ENCODE measurements at places on chromosomes 3 and 15. TPM values are rescaled to one million over a fixed set of nuclear protein-coding genes. Genes with fewer than 3 reads are reported as not detected.

Gene IQCH
- total RNA-seq, result 0.77 TPM

- H3K27me3 ChIP-seq, result no peaks in the 10 kb centered on the region
- no peak overlapping the region for H3K27ac ChIP-seq
- no peaks in the 10 kb centered on the region for H3K36me3 ChIP-seq
Measured at GRCh38 chr3:25493786-25494185, 65.7 kb downstream of the RARB start.

Gene TGM5
- total RNA-seq, result not detected

DNA sequence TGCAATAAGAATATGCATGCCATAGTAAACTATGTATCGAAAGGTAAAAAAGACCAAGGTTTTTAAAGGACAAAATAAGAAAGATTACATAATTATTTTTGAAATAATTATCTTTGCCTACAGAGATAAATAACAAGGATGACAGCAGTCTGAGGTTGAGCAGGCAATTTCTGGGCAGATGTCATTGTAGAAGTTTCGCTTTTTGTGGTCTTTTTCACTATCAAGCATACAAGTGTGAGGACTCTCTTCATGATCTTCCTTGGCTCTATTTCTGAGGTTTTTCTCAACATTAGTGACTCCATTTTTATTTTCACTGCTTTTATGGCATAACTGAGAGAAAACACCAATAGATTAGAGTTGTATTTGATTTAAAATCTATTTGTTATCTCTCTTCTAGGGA, 1337.9 kb upstream of the EPHA6 start:
- H3K4me3 ChIP-seq, result no peak overlapping the region
- H3K4me1 ChIP-seq, result no peaks in the 10 kb centered on the region
- H3K27ac ChIP-seq, result no peak overlapping the region

DNA sequence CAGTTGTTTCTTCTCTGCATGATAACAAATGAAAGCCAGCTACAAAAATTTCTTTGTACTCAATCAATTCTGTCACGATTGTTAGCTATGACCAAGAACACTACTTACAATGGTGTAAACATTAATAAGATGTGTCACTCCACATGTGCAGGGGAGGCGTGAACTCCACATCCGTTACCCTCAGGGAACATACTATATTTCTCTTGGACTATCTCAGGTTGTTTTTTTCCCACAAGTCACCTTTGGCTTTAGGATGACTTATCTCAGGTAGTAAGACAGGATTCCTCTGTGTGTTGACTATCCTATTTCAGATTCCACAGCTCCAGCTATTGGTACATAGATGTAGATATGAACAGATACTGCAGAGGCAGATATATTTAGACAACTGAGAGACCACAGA, 423.3 kb upstream of the GRM7 start:
- no peaks in the 10 kb centered on the region for H3K4me1 ChIP-seq
- H3K27me3 ChIP-seq, result no peaks in the 10 kb centered on the region
- H3K4me3 ChIP-seq, result no peak overlapping the region
- no peak for DNase-seq

DNA sequence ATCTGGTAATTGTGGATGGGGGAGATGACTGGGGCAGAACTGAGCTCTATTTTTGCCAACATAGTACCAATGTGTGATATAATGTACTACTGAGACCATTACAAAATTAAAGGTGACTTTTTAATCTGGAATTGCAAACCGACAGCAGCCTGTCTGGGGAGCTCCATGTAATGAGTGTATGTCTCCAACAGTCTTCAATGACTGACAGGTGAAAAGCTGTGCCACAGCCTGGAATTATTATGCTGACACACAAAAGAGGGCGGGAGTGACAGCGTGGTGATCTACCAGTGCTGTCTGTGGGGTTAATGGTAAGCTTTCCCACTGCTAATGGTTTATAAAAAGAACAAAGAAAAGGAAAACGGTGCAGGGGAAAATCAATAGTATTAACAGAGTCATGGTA, 143.4 kb downstream of the CLSTN2 start:
- no peaks in the 10 kb centered on the region for H3K4me1 ChIP-seq
- H3K27me3 ChIP-seq, result no peaks in the 10 kb centered on the region
- no peak overlapping the region for H3K4me3 ChIP-seq
- DNase-seq, result no peak

GRCh38 chr3:189652042-189652441, 20.9 kb downstream of the TP63 start:
- DNase-seq, result no peak
- H3K4me3 ChIP-seq, result no peak overlapping the region
- H3K4me1 ChIP-seq, result no peaks in the 10 kb centered on the region
- H3K27ac ChIP-seq, result no peak overlapping the region

Gene PRICKLE2
- not detected for total RNA-seq

- no peak overlapping the region for H3K4me3 ChIP-seq
- peaks cover 4% of the 10 kb centered on the region for H3K4me1 ChIP-seq
- H3K27me3 ChIP-seq, result peaks cover 5% of the 10 kb centered on the region
- H3K36me3 ChIP-seq, result no peaks in the 10 kb centered on the region
Measured at GRCh38 chr3:58566398-58567250, 10.6 kb downstream of the FAM107A start.

Gene RAB11A
- total RNA-seq, result 168 TPM

GRCh38 chr3:99962703-99963102, 145.0 kb downstream of the CMSS1 start:
- no peaks in the 10 kb centered on the region for H3K36me3 ChIP-seq
- H3K4me1 ChIP-seq, result peaks cover 2% of the 10 kb centered on the region
- no peak overlapping the region for H3K4me3 ChIP-seq
- no peak overlapping the region for H3K27ac ChIP-seq
- DNase-seq, result no peak

DNA sequence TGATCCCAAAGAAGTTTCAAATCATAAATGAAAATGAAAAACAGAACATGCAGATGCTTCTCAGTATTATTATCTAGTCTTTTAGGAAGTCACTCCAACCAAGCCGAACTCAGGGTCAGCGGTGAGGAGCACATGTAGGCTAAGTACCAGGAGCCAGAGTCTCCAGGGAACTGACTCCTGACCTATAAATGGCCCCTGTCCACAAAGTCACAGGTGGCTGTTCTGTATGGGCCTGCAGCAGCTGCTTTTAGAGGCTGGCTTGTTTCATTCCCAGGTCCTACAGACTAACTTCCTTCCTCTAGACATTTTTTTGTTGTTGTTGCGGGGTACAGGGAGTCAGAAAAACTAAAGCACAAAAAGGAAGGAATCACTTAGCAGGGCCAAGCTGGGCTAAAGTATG, 54.6 kb downstream of the DAPK2 start:
- no peak for DNase-seq
- no peak overlapping the region for H3K4me3 ChIP-seq
- H3K4me1 ChIP-seq, result peaks cover 12% of the 10 kb centered on the region
- no peaks in the 10 kb centered on the region for H3K36me3 ChIP-seq

DNA sequence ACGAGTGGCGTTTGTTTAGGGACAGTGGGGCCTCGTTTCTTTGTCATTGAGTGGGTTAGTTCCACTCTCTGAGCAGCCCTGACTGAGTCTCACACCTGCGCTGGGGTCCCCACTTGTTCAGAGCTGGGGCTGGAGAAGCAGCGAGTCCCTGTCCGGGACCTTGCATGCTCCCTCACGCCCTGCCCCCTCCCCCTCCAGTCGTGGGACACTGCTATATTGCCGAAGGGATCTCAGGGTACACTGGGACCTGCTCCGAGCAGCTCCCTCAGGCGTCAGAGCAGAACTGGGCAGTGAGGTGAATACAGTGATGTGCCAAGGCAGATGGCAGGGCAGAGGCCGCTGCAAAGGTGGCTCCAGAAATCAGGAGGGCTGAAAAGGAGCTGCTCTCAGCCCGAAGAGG, 59.9 kb upstream of the KLF13 start:
- H3K4me3 ChIP-seq, result peak overlapping the region; percentile 60
- H3K36me3 ChIP-seq, result peaks cover 11% of the 10 kb centered on the region
- DNase-seq, result no peak
- H3K4me1 ChIP-seq, result peaks cover 97% of the 10 kb centered on the region

GRCh38 chr15:57091636-57092035, 173.2 kb downstream of the TCF12 start:
- DNase-seq, result no peak
- peaks cover 13% of the 10 kb centered on the region for H3K4me1 ChIP-seq
- H3K27ac ChIP-seq, result no peak overlapping the region
- H3K36me3 ChIP-seq, result peaks cover 21% of the 10 kb centered on the region
- H3K27me3 ChIP-seq, result no peaks in the 10 kb centered on the region

- H3K36me3 ChIP-seq, result no peaks in the 10 kb centered on the region
- no peak overlapping the region for H3K27ac ChIP-seq
- H3K4me1 ChIP-seq, result no peaks in the 10 kb centered on the region
Measured at GRCh38 chr3:160141485-160142185, 83.6 kb upstream of the C3orf80 start.

Gene ADGRG7
- total RNA-seq, result not detected

GRCh38 chr15:72057548-72058091, 60.3 kb downstream of the MYO9A start:
- no peaks in the 10 kb centered on the region for H3K27me3 ChIP-seq
- no peak overlapping the region for H3K4me3 ChIP-seq
- H3K4me1 ChIP-seq, result peaks cover 9% of the 10 kb centered on the region
- H3K36me3 ChIP-seq, result no peaks in the 10 kb centered on the region
- no peak overlapping the region for H3K27ac ChIP-seq
- no peak for DNase-seq

Gene CLDN18
- total RNA-seq, result not detected

GRCh38 chr15:23415321-23415865, 31.6 kb downstream of the GOLGA6L2 start:
- DNase-seq, result no peak
- no peaks in the 10 kb centered on the region for H3K36me3 ChIP-seq
- no peaks in the 10 kb centered on the region for H3K27me3 ChIP-seq
- no peak overlapping the region for H3K27ac ChIP-seq
- H3K4me3 ChIP-seq, result no peak overlapping the region

DNA sequence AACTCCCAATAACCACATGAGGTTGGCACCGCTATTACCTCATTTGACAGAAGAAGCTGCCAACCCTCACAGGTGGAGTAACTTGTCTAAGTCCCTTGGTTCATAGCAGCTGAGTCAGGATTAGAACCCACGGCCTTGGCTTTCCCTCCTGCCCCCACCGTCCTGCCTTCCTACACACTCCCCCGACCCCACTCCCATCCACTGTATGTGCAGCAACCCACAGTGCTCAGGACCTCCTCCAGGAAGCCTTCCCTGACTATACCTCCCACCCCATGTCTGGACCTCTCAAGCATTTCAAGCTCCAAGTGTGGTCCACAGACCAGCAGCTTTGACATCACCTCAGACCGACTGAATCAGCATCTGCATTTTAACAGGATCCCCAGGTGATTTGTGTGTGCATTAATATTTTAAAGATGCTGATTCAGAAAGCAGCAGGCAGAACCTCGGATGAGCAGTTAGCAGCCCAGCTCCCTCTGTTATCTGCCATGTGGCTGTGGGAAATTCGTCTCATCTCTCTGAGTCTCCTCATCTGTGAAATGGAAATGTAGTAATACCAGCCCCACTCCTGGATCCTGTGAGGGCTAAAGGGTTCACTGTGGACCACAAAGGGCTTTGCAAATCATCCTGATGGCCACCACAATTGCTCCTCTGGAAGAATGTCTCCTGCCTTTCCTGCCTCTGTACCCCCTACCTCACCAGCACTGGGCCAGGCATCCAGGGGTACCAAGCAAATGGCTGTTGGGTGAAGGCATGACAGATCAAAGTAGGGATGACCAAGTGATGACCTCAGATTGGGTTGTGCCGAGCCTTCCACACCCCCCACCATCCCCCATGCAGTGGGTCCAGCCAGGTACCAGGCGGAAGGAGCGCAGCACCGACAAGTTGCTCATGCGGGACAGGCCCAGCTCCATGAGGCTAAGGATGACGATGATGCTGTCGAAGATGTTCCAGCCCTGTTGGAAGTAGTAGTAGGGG, 62.7 kb downstream of the SCN5A start:
- peak; percentile 3 for DNase-seq
- H3K27ac ChIP-seq, result no peak overlapping the region
- no peaks in the 10 kb centered on the region for H3K4me1 ChIP-seq
- H3K27me3 ChIP-seq, result peaks cover 4% of the 10 kb centered on the region
- H3K36me3 ChIP-seq, result no peaks in the 10 kb centered on the region

DNA sequence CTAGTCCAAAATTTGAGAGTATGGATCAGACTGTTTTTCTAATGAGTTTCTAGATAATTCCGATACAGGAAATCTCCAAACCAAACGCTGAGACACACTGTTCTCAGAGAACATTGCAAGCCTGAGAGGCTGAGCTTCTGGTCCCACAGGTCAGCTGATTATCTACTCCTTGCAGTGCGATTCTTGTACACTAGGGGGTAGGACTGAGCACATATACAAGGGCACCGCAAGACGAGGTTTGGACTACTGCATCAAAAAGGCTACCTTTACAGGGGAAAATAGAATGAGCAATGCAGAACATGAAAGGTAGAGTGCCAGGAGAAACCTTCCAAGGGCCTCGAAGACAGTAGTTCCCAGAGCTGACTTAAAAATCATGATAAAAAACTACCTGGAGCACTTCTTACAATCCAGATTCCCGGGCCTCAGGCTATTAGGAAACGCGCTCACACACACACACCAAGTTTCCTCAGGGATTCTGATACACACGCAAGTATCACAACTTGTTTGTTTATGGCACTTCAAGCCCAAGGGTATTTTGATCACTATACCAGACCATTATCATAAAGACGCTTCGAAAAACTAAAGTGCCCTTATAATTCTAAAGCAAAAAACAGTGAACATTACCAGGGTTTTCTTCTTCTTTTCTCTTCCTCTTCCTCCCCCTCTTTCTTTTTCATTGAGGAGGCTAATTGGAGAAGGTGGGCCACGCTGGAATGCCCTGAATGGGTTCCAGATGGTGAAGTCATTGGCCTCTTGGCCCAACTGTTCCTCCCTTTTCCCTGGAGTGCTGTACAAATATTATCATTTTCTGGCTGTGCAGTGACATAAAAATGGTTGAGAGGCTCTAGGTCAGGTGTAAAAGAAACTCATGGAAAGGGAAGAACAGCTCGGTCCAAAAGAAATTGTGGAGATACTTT, 61.8 kb downstream of the SLC12A8 start:
- H3K4me3 ChIP-seq, result no peak overlapping the region
- no peaks in the 10 kb centered on the region for H3K36me3 ChIP-seq
- no peak overlapping the region for H3K27ac ChIP-seq
- peaks cover 46% of the 10 kb centered on the region for H3K27me3 ChIP-seq
- DNase-seq, result peak; percentile 74

- H3K27ac ChIP-seq, result no peak overlapping the region
- H3K4me3 ChIP-seq, result no peak overlapping the region
- H3K4me1 ChIP-seq, result no peaks in the 10 kb centered on the region
- no peaks in the 10 kb centered on the region for H3K27me3 ChIP-seq
- H3K36me3 ChIP-seq, result peaks cover 2% of the 10 kb centered on the region
- DNase-seq, result no peak
Measured at GRCh38 chr15:57045741-57046382, 127.4 kb downstream of the TCF12 start.

- no peaks in the 10 kb centered on the region for H3K27me3 ChIP-seq
- no peaks in the 10 kb centered on the region for H3K4me1 ChIP-seq
- no peak overlapping the region for H3K27ac ChIP-seq
- no peak for DNase-seq
- H3K36me3 ChIP-seq, result no peaks in the 10 kb centered on the region
Measured at GRCh38 chr3:28590860-28591259, 242.2 kb upstream of the AZI2 start.

- no peak overlapping the region for H3K4me3 ChIP-seq
- peaks cover 12% of the 10 kb centered on the region for H3K4me1 ChIP-seq
- H3K27me3 ChIP-seq, result peaks cover 74% of the 10 kb centered on the region
- no peak overlapping the region for H3K27ac ChIP-seq
- no peak for DNase-seq
- H3K36me3 ChIP-seq, result peaks cover 2% of the 10 kb centered on the region
Measured at GRCh38 chr15:37094915-37095711, 5.2 kb downstream of the MEIS2 start.

Gene TGM4
- total RNA-seq, result not detected

Gene NEO1
- total RNA-seq, result 5.8 TPM

Data from activated CD4-positive, alpha-beta T cell treated with anti-CD3 and anti-CD28 coated beads, Interleukin-2, amount 10 ng/mL, durations not matched to agents 7 days and 5 days (primary cell).